ENCODE measurements at places on chromosomes 7 and 10. TPM values are rescaled to one million over a fixed set of nuclear protein-coding genes. Genes with fewer than 3 reads are reported as not detected.

GRCh38 chr7:137846827-137847567, at the start of gene DGKI:
TSS of gene DGKI (minus strand) at chr7:137846974.
- H3K4me1 ChIP-seq: no peaks in the 10 kb centered on the region
- H3K36me3 ChIP-seq: no peaks in the 10 kb centered on the region
- H3K4me3 ChIP-seq: peak within 1 kb of the TSS; percentile 39
- H3K27me3 ChIP-seq: peaks cover 9% of the 10 kb centered on the region
- DNase-seq: peak; percentile 76
- no peak within 1 kb of the TSS for H3K27ac ChIP-seq

Gene LBX1
- not detected for total RNA-seq

- H3K4me1 ChIP-seq: no peaks in the 10 kb centered on the region
- no peak for DNase-seq
- H3K36me3 ChIP-seq: peaks cover 4% of the 10 kb centered on the region
- no peak overlapping the region for H3K27ac ChIP-seq
- no peaks in the 10 kb centered on the region for H3K27me3 ChIP-seq
Measured at GRCh38 chr7:108515013-108515412, 10.9 kb downstream of the PNPLA8 start.

DNA sequence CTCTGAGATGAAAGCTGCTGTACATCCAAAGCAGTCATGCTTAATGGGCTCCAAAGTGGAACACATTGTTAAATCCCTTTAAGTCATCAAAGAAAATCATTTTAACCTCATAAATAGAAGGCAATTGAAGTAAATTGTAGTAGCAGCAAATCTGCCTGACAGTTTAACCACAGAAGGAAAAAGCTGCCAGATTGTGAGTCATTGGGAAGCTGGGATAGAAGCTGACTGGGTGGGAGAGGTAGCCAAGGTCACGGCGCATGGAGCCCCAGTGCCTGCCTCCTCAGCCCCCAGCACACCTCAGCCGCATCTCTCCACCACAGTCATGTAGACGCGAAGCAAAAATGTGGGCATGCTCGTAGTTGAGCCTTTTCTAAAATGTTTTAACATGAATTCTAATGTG, 44.0 kb downstream of the TARP start:
- no peak for DNase-seq
- H3K36me3 ChIP-seq: peaks cover 16% of the 10 kb centered on the region
- no peaks in the 10 kb centered on the region for H3K4me1 ChIP-seq
- no peak overlapping the region for H3K27ac ChIP-seq
- no peak overlapping the region for H3K4me3 ChIP-seq

DNA sequence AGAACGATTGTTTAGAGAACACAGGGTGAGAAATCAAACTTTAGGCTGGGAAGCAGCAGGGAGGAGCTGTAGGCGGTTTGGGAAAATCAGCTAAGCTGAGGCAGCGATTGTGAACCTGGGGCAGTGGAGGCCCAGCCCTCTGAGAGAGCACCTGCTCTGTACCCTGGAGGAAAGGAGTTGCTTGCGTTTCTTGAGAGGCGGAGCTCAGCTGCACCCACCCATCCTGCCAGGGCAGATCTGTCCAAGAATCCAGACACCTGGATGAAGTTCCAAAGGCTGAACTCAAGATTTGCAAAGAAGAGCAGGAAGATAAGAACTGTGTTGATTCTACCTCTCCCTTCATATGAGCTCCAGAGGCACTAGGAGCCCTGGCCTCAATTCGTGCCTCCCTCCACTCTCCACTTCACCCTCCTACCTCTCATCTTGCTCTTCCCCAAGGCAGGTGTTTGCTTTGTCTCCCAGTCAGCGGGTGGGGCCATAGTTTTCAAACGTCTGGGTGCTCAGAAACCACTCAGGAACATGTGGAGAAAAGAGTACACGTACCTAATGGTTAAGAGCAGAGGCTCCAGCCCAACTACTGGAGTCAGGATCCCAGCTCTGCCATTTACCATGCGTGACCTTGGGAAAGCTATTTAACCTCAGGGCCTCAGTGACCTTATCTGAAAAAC, 21.5 kb upstream of the TMEM213 start:
- H3K27ac ChIP-seq: no peak overlapping the region
- H3K36me3 ChIP-seq: no peaks in the 10 kb centered on the region
- H3K4me1 ChIP-seq: no peaks in the 10 kb centered on the region
- DNase-seq: no peak
- no peak overlapping the region for H3K4me3 ChIP-seq
- no peaks in the 10 kb centered on the region for H3K27me3 ChIP-seq

- DNase-seq: no peak
- no peaks in the 10 kb centered on the region for H3K36me3 ChIP-seq
- no peak overlapping the region for H3K4me3 ChIP-seq
- no peaks in the 10 kb centered on the region for H3K27me3 ChIP-seq
Measured at GRCh38 chr10:86661161-86662025, 6.9 kb upstream of the LDB3 start.

GRCh38 chr10:35517431-35518181, 87.5 kb upstream of the GJD4 start:
- H3K27ac ChIP-seq: no peak overlapping the region
- no peaks in the 10 kb centered on the region for H3K4me1 ChIP-seq
- H3K36me3 ChIP-seq: no peaks in the 10 kb centered on the region
- no peak overlapping the region for H3K4me3 ChIP-seq
- H3K27me3 ChIP-seq: no peaks in the 10 kb centered on the region

DNA sequence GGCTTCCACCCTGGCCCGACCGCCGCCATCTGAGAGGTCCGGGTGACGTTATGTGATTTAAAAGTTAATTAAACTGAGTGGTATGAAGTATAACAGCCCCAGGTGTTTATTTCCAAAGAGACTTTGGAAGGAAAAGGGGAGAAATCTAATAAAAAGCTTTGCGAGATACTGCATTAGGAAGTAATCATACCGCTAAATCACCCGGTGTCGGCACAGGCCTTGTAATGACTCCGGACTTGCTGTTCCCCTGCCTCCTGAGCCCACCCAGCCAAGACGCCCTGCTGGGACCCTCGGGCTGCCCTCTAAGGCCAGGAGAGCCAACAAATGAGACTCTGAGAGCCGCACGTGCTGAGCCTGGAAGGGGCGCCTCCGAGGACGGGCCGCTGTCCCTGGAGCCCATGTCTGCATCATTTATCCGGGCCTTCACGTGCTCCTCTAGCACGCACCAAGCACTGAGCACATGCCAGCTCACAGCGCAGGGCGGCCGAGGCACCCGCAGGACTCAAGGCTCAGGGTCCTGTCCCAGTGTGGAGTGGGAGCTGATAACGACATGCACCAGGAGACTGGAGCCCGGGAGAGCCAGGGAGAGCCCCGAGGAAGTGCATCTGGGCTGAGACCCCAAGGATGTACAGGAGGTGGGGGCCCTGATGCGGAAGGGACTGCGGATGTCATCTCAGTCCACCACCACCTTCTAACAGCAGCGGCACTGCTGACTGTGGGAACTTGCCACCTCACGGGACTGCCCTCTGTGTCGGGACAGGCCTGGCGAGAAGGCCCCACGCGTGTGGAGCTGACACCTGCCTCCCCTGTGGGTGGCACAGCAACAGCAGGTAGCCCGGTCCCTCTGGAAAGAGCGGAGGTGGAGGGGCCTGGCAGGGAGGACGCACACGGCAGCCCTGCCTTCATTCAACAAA, 182.7 kb downstream of the ELFN1 start:
- DNase-seq: peak; percentile 67
- no peak overlapping the region for H3K27ac ChIP-seq
- no peaks in the 10 kb centered on the region for H3K27me3 ChIP-seq
- no peaks in the 10 kb centered on the region for H3K4me1 ChIP-seq

- no peaks in the 10 kb centered on the region for H3K36me3 ChIP-seq
- no peak within 1 kb of the TSS for H3K4me3 ChIP-seq
- no peaks in the 10 kb centered on the region for H3K4me1 ChIP-seq
- no peak within 1 kb of the TSS for H3K27ac ChIP-seq
- DNase-seq: peak; percentile 49
Measured at GRCh38 chr10:86366033-86366901, at the start of gene GRID1. TSS of gene GRID1 (minus strand) at chr10:86366795.

- no peaks in the 10 kb centered on the region for H3K4me1 ChIP-seq
- H3K36me3 ChIP-seq: no peaks in the 10 kb centered on the region
- no peak for DNase-seq
- no peak overlapping the region for H3K4me3 ChIP-seq
- H3K27ac ChIP-seq: no peak overlapping the region
Measured at GRCh38 chr7:65477326-65477725, 103.7 kb downstream of the ZNF92 start.

Gene MYH16
- not detected for total RNA-seq

Measured in kidney (tissue), 22 donors.